ENCODE measurements at places on chromosomes 6 and 20.

- H3K36me3 ChIP-seq: no peaks in the 10 kb centered on the region
- H3K4me3 ChIP-seq: no peak overlapping the region
Observed at GRCh38 chr6:157229713-157230112, 93.6 kb downstream of the TMEM242 start.

- DNase-seq: no peak
- H3K27ac ChIP-seq: no peak overlapping the region
- H3K36me3 ChIP-seq: peaks cover 61% of the 10 kb centered on the region
- no peaks in the 10 kb centered on the region for H3K27me3 ChIP-seq
- H3K4me1 ChIP-seq: no peaks in the 10 kb centered on the region
Observed at GRCh38 chr20:49868538-49868937, 46.8 kb downstream of the SPATA2 start.

- no peaks in the 10 kb centered on the region for H3K36me3 ChIP-seq
- H3K4me3 ChIP-seq: no peak overlapping the region
- H3K4me1 ChIP-seq: peaks cover 6% of the 10 kb centered on the region
Observed at GRCh38 chr6:154893917-154894316, 101.2 kb upstream of the TIAM2 start.

DNA sequence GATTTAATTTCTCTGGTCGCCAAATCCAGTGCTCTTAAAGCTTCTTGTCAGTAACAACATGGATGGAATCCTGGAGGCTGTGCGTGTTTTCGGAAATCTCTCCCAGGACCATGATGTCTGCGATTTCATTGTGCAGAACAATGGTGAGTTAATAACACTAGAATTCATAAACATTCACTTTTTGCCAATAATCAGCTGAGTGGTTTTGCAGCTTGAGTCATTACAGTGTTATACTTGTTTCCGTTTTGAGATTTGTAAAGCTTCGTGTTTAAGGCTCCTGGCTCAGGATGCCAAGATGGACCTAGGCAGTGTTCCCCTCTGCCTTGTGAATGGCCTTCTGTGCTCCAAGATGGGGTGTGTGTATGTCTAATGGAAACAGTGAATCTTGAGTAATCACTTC lies 113.8 kb downstream of the ARMC2 start:
- no peaks in the 10 kb centered on the region for H3K27me3 ChIP-seq
- no peak for DNase-seq
- no peak overlapping the region for H3K27ac ChIP-seq

DNA sequence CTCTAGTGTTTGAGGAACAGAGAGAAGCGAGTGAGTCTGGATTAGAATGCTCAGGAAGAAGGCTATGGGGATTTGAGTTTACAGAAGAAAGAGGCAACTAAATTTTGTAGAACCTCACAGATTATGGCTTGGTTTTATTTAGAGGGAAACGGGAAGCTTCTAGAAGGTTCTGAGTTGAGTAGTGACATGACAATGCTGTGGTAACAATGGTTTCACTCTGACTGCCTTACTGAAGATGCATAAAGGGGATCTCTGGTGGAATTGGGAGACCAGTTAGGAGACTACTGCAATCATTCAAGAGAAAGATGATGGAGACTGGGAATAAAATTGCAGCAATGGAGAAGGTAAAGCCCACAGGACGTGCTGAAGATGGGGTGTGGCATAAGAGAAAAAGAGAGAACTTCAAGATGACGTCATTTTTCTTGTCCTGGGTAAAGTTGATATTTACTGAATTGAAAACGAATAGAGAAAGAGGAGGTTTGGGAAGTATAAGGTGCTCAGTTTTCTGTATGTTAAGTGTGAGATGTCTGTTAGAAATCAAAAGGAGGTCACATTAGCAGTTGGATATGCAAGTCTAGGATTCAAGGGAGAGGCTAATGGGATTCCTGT lies 710.1 kb upstream of the NRSN1 start:
- H3K36me3 ChIP-seq: no peaks in the 10 kb centered on the region

GRCh38 chr6:30744054-30744805 lies at the start of gene IER3:
TSS of gene IER3 (minus strand) at chr6:30744547. CDS start at chr6:30744518, 29 bp downstream.
- H3K4me3 ChIP-seq: peak within 1 kb of the TSS; percentile 79
- peak within 1 kb of the TSS; percentile 96 for H3K27ac ChIP-seq
- H3K27me3 ChIP-seq: no peaks in the 10 kb centered on the region
- DNase-seq: peak; percentile 93
- peaks cover 13% of the 10 kb centered on the region for H3K36me3 ChIP-seq

- H3K4me1 ChIP-seq: peaks cover 1% of the 10 kb centered on the region
- H3K4me3 ChIP-seq: no peak overlapping the region
- no peaks in the 10 kb centered on the region for H3K27me3 ChIP-seq
- no peaks in the 10 kb centered on the region for H3K36me3 ChIP-seq
Observed at GRCh38 chr6:24987446-24988115, 51.8 kb upstream of the RIPOR2 start.

DNA sequence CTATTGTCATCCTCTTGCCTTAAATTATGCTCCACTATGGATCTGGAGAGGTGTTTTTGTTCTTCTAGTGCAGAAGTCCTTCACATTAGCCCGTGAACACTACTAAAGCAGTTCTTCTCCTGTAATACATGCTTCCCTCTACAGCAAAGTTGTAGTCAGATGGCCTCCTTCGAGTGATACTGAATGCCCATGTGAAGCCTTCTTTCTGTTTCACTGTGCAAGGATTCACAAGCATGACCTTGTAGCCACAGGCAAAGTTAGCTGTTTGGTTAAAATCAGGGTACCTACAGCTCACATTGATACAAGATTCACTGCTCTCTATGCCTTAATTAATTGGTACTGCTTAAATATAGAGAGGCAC lies 47.6 kb downstream of the ARHGAP18 start:
- no peaks in the 10 kb centered on the region for H3K27me3 ChIP-seq
- no peak overlapping the region for H3K4me3 ChIP-seq
- H3K4me1 ChIP-seq: peaks cover 27% of the 10 kb centered on the region

DNA sequence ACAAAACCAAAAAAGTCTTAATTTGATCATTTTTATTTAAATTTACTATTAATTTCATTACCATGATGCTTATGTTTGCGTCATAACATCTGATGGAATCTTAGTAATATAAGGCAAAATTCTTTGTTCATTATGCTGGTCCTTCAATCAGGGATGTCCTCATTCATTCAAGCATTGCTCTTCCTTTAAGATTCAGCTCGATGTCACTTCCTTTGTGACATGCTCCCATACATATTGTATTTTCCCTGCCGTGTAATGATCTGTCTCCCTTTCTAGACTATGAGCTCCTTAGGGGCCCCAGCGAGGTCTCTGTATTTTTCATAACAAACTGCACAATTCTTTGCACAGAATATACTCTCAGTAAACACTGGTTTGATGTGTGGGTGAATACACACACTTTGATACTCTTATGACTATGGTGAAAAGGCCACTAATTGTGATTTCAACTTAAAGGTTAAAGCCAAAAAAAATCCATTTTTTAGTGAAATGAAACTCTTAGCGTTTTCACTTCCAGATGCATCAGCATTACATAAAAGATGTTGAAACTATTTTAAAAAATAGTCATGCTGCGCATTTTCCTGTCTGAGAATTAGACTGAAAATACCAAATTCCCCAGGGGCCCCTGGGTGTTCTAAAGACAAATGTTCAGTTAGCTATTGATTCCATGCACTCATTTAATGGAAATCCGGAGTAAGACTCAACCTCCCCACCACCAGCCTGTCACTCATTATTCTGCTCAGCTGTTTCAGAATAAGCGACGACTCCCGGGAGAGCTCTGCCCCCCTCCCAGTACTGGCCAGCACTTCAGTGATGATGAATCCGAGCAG lies 169.7 kb downstream of the ATXN1 start:
- peaks cover 3% of the 10 kb centered on the region for H3K4me1 ChIP-seq
- no peak for DNase-seq

DNA sequence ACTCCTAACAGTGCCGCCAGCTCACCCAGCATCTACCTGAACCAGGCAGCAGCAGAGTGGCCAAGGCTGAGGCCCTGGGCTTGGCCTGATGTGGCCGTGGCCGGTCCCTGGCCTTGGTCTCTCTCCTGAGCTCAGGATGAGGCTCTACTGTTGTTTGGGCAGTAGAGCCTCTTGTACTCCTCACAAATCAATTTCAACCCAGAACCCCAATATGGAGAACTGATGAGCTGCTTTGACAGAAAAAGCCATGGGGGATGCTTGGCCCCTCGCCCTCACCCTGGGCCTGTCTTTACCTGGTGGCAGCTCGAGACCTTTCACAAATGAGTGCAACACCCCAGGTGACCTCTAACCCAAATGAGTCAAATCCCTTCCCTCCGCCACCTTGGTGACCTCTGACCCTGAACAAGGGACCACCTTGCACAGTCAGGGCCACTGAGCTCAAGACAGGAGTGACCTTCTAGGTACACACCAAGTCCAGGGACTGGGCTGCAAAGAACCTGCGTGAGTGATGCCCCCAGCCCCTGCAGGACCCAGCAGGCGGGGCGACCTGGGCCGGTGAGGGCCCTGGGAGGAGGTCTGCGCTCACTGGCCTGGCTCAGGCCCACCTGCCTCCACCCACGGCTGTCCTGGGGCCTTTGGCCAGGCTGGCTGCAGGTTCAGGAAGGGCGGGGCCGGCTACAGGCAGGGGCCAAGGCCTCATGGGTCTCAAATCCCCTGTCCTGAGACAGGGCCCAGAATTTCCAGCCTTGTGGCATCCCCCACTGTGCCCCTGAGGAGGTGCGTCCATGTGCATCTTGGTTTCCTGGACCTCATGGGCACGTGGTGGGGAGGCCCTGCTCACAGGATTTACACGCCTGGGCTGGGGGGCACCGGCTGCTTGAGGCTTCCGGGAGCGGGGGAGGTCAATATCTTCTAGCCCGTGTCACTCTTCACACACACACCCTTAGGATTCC lies 30.2 kb downstream of the PSMG4 start:
- DNase-seq: peak; percentile 78
- H3K4me3 ChIP-seq: no peak overlapping the region
- H3K27me3 ChIP-seq: no peaks in the 10 kb centered on the region
- no peak overlapping the region for H3K27ac ChIP-seq

DNA sequence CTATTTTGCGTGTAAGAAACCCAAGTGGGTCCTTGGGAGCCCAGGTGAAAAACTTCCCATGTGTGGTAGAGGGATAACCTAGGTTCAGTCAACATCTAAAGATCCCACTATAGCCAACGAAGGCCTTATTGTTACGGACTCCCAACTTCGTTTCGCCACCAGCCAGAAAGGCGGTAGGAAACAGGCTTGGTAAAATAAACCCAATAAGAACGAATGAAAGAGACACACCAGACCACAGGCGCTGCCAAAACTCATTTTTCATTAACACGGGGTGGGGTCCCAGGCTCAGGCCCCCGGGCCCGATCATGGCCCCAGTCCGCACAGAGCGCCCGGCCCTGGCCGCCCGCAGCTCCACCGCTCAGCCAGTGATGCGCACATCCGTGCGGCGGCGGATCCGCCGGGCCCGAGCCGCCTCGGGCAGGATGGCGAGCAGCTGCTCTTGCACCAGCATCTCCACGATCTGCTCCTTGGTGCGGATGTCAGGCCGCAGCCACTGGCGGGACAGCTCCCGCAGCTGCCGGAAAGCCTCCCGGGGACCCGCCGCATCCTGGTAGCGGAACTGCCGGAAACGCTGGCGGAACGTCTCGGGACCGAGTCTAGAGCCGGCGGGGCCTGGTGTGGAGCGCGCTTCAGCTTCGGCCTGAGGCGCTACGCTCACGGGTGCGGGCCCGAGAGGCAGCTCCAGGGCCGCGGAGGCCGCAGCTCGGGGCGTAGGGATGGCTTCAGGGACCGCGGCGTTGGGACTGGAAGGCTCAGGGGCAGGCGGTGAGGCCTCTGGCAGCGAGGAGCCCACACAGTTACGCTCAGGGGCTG lies 709 bp downstream of the SCAND1 start:
- peaks cover 33% of the 10 kb centered on the region for H3K4me1 ChIP-seq
- peaks cover 4% of the 10 kb centered on the region for H3K36me3 ChIP-seq
- peak overlapping the region; percentile 84 for H3K4me3 ChIP-seq
- peak; percentile 82 for DNase-seq
- H3K27ac ChIP-seq: peak overlapping the region; percentile 99

DNA sequence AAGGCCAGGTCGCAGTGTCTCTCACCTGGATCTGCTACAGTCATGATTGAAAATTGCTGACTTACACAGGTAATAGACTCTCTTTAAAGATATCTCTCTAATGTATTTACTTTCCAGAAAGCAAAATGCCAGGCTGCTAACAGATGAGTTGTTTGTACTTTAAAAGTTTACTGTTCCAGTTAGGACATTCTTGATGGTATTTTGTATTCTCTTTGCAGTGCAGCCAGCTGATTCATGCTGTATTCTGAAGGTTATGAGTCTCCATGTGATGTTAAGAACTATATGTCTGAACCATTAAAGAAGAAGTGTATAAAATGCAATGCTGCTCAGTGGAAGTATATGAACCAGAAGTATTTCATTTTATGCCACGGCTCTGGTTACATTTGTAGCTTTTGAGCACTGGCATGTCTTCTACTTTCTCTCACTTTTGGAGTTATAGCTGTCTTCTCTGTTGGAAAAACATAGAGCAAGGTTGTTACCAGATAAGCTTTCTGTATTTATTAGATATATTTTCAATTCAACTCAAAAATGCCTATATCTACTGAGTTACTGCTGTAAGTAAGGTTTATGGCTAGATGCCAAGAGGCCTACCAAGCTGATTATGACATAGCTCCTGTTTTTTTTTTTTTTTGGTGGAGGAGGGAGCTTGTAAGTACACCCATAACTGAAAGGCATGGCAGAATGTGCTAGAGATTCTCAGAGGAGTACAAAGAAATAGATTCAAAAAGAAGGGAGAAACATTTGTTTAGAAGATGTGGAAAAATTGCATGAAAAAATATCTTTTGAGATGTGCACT lies 130.5 kb upstream of the MAN1A1 start:
- no peaks in the 10 kb centered on the region for H3K36me3 ChIP-seq
- no peak overlapping the region for H3K4me3 ChIP-seq
- H3K4me1 ChIP-seq: peaks cover 4% of the 10 kb centered on the region

- H3K4me1 ChIP-seq: peaks cover 54% of the 10 kb centered on the region
- H3K4me3 ChIP-seq: no peak overlapping the region
- H3K27me3 ChIP-seq: no peaks in the 10 kb centered on the region
- DNase-seq: no peak
- H3K27ac ChIP-seq: peak overlapping the region; percentile 68
- H3K36me3 ChIP-seq: peaks cover 33% of the 10 kb centered on the region
Observed at GRCh38 chr6:111580826-111581505, 24.7 kb downstream of the TRAF3IP2 start.

DNA sequence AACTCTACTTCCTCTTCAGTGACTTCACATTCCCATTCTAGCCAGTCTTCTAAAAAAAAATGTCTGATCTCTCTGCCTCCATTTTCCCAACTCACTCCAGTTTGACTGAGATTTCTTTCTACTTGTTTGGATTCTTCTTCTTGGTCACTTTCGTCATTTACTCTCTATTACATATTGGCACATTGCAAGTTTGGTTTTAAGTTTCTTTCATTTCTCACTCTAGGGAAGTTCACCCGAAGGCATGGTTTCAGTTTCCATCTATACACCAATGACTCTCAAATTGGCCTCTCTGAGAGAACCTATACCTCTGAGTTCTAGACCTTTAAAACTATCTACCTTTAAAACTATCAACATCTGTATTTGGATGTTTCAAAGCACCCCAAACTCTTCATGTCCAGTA lies 51.3 kb downstream of the CD109 start:
- H3K27ac ChIP-seq: no peak overlapping the region
- H3K27me3 ChIP-seq: no peaks in the 10 kb centered on the region
- H3K4me3 ChIP-seq: no peak overlapping the region

- H3K4me3 ChIP-seq: peak overlapping the region; percentile 44
- H3K36me3 ChIP-seq: no peaks in the 10 kb centered on the region
Observed at GRCh38 chr6:5998711-5999687, 7.7 kb downstream of the NRN1 start.

Data from suprapubic skin (tissue), 4 donors.